NCI-H2171 (cell line): ENCODE measurements at places on chromosomes 13 and 19.

DNA sequence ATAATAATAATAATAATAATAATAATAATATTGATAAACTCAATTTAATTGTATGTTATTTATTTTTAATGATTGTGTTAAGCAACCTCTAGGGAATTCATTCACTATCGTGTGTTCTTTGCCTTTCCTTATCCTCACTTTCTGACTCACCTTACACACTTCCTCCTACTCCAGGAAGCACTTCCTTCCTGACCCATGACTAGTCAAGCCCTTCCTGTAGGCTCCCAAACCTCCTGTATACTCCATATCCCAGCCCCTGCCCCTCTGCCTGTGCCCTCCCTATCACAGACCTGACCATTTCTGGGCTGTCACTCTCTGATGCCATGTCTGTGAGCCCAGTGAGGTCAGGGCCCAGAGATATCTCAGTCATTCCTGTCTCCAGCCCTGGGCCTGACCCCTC, 7.6 kb downstream of the LGALS4 start:
- DNase-seq, result no peak

DNA sequence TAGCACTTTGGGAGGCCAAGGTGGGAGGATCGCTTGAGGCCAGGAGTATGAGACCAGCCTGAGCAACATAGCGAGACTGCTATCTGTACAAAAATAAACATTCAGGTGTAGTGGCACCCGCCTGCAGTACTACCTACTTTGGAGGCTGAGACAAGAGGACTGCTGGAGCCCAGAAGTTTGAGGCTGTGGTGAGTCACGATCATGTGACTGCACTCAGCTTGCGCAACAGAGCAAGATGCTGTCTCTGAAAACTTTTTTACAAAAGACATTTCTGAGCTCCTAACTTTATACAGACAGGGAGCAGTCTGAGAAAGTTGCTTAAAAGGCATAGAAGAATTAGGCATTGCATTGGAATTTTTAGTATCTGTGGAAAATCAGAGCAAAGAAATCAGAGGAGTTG, 10.4 kb upstream of the TBC1D4 start:
- no peak for DNase-seq

DNA sequence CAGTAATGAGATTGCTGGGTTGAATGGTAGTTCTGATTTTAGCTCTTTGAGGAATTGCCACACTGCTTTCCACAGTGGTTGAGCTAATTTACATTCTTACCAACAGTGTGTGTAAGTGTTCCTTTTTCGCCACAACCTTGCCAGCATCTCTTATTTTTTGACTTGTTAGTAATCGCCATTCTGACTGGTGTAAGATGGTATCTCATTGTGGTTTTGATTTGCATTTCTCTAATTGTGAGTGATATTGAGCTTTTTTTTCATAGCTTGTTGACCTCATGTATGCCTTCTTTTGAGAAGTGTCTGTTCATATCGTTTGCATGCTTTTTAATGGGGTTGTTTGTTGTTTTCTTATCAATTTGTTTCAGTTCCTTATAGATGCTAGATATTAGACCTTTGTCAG, 245.0 kb downstream of the MTUS2 start:
- DNase-seq, result no peak

- DNase-seq, result no peak
These were observed 137.5 kb downstream of the SLITRK6 start for GRCh38 chr13:85661675-85662074.

GRCh38 chr19:4533334-4533733, 1.7 kb downstream of the PLIN5 start:
- DNase-seq, result no peak

GRCh38 chr19:2236064-2236313, 140 bp downstream of the PLEKHJ1 start:
- DNase-seq, result no peak

- DNase-seq, result peak; percentile 31
These were observed 105.6 kb downstream of the RAB20 start for GRCh38 chr13:110455941-110456340.

DNA sequence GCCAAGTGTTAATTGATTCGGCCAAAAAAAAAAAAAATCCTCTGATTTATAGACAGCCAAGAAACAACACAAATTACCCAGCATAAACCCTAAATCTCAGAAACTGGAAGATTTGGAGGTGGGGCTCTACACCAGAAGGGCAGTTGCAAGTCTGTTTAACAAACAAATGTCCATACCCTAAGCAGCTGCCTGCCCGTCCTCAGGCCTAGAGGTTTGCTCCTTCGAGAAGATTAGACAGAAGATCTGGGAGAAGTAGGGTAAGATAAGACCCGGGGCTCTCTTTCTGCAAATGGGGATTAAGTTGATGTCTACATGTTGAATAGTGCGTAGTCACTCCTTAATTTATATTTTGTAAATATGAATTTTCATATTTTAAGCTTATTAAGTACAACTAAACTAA, 3.4 kb upstream of the N4BP2L1 start:
- no peak for DNase-seq

- DNase-seq, result no peak
These were observed 54.8 kb upstream of the TEX29 start for GRCh38 chr13:111265701-111266035.

GRCh38 chr19:50362656-50363424, 2.6 kb downstream of the NAPSA start:
- no peak for DNase-seq

DNA sequence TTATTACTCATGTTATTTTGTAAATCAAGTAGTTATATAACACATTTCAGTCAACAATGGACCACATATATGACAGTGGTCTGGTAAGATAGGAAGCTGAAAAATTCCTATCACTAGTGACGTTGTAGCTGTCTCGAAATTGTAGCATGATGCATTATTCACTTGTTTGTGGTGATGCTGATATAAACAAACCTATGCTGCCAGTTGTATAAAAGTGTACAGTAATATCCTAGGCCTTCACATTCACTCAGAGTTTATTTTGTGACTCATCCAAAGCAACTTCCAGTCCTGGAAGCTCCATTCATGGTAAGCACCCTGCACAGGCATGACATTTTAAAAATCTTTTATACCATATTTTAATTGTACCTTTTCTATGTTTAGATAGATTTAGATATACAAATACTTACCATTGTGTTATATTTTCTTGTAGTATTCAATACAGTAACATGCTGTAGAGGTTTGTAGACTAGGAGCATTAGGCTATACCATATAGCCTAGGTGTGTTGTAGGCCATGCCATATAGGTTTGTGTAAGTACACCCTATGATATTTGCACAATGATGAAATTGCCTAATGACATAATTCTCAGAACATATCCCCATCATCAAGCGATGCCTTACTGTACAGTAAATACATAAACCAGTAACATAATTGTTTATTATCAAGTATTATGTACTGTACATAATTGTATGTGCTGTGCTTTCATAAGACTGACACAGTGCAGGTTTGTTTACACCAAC, 49.3 kb downstream of the IFT88 start:
- DNase-seq, result no peak

DNA sequence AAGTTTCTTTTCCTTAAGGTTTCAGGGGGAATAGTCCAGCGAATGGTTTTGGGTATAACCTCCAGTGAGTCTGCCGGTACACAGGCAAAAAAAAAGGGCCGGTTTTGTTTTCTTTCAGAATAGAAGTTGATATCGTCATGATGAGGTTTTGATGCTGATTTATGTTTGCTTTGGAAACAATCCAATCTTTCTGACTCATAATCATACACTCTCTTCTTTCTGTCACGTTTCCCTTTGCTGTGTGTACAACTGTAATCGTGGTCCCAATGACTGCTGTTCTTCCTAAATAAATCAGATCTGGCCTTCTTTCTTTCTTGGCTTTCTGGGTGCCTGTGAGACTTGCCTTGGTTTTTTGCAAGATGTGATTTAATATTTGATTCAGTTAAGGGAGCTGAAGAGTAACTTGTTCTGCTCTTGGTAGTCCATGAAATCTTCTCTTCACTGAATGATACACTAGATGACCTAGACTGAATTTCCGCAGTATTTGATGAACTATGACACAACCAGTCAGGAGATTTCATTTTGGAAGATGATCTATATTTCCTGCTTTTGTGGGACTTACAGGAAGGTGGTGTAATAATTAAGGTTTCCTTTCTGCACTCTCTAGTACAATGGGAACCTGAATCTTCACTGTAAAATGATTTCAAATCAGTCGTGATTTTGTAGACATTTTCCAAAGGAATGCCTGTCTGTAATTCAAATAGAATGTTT, 34.9 kb upstream of the METTL21C start:
- peak; percentile 19 for DNase-seq

DNA sequence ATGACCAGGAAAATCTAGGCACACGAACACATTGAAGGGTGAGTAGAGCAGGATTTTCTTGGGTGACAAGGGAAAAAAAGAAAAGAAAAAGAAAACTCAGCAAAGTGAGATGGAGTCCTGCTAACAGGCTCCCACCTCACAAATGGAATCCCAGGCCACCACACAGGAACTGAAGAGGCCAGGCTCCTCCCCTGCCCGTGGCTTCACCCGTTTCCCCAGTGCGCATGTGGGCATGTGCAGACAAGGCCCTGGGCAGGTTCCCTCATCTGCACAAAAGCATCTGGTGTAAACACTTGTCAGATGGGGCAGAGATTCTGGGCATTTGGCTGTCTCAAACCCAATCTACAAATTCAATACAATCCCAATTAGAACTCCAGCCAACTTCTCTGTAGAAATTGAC, 24.5 kb downstream of the CFAP97D2 start:
- DNase-seq, result peak; percentile 85

DNA sequence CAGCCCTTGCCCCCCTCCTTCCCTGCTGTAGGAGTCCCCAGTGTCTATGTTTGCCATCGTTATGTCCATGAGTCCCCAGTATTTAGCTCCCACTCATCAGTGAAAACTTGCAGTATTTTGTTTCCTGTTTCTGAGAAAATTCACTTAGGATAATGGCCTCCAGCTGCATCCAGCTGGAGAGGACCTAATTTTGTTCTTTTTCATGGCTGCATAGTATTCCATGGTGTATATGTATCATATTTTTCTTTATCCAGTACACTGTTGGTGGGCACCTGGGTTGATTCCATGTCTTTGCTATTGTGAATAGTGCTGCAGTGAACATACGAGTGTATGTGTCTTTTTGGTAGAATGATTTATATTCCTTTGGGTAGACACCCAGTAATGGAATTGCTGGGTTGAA, 18.0 kb upstream of the POP4 start:
- DNase-seq, result no peak

DNA sequence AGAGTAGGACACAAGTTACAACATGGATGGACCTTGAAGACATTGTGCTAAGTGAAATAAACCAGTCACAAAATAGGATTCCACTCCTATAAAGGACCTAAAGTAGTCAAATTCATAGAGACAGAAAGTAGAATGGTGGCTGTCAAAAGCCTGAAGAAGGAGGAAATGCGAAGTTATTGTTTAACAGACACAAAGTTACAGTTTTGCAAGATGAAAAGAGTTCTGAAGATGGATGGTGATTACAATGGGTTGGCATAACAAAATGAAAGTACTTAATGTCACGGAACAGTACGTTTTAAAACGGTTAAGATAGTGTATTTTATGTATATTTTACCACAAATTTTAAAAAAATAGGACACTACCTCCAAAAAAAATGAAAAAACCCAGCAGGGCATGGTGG, 34.8 kb downstream of the FOXO1 start:
- DNase-seq, result no peak

GRCh38 chr19:7874897-7875273, 695 bp upstream of the PRR36 start:
- no peak for DNase-seq

- no peak for DNase-seq
These were observed 32.3 kb upstream of the MYCBP2 start for GRCh38 chr13:77359171-77359570.

- no peak for DNase-seq
These were observed 207.4 kb upstream of the SOX1 start for GRCh38 chr13:111859354-111860230.

GRCh38 chr19:42022616-42023015, 28.6 kb upstream of the ATP1A3 start:
- DNase-seq, result no peak

DNA sequence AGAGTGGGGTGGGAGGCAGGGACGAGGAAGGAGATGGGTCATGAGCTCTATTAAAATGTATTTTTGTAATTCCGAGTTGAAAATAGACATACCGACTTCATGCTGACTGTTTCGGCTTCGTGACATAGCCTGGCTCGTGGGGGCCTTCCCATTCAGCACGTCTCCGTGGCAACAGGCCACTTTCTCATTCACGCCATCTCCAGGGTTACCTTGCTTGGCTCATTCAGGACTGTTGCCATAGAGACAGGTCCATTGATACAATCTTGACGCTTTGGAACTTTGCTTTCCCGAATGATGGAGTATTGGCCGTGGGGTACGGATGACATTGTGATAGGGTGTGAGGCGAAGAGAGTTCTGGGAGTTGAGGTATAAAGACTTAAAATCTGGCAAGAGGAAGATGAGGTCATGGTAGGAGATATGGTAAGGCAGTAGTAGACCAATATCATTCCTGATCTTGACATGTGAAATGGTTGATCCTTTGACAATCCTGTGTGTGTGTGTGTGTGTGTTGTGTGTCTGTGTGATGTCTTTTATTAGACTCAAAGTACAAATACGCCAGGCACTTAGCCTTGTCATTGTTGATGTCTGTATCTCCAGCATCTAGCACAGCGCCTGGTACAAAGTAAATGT, 97.3 kb downstream of the CACNA1A start:
- DNase-seq, result no peak

GRCh38 chr13:27857282-27857681, 62.5 kb upstream of the PDX1 start:
- DNase-seq, result peak; percentile 51

GRCh38 chr19:47255879-47256692, at the start of gene CCDC9:
CCDC9 (plus strand) TSS chr19:47256525; CDS start chr19:47258401, 1,876 bp downstream.
- peak; percentile 100 for DNase-seq

DNA sequence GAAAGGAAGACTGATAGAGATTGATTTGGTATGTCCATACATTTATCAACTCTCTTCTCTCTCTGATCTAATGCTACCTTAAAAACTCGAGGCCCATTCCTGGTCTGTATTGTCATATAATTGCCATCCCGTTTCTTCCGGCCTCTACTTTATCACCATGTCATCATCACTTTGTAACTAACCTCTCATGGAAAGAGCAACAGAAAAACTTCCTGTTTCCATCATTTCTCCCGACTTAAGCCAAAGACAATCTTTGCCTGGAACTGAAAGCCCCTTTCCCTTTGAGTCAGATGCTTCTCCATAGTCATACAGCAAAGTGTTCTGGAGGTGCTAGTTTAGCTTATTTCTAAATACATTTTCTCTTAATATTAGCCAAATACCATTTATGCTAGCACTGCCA, 2.8 kb upstream of the STOML3 start:
- no peak for DNase-seq

- no peak for DNase-seq
These were observed 1.6 kb downstream of the ELAVL3 start for GRCh38 chr19:11479090-11479897.

DNA sequence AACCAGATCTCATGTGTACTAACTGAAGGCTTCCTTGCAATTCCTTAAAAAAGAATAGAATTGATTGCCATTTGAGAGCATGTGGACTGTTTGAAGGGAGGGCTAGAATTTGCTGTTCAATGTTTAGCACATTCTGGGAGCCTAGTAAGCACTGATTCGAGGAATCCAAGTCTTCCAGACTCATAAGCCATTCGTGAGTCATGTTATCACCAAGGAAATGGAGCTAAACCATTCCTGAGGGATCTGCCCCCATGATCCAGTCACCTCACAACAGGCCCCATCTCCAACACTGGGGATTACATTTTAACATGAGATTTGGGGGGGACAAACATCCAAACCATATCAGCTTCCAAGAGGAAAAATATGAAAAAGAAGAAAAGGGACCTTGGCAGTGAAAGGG, 276.4 kb downstream of the KCNRG start:
- no peak for DNase-seq
